ENCODE measurements at places on chromosomes 1 and 21.

GRCh38 chr1:210001751-210002150 is 63.7 kb downstream of the SYT14 start:
- H3K36me3 ChIP-seq: no peaks in the 10 kb centered on the region
- no peak overlapping the region for H3K4me3 ChIP-seq
- peaks cover 3% of the 10 kb centered on the region for H3K27me3 ChIP-seq

- peaks cover 21% of the 10 kb centered on the region for H3K27me3 ChIP-seq
- no peaks in the 10 kb centered on the region for H3K4me1 ChIP-seq
- no peak overlapping the region for H3K27ac ChIP-seq
- no peak for DNase-seq
- H3K4me3 ChIP-seq: no peak overlapping the region
- H3K36me3 ChIP-seq: no peaks in the 10 kb centered on the region
Measured at GRCh38 chr1:94253456-94254017, 16.2 kb upstream of the ARHGAP29 start.

DNA sequence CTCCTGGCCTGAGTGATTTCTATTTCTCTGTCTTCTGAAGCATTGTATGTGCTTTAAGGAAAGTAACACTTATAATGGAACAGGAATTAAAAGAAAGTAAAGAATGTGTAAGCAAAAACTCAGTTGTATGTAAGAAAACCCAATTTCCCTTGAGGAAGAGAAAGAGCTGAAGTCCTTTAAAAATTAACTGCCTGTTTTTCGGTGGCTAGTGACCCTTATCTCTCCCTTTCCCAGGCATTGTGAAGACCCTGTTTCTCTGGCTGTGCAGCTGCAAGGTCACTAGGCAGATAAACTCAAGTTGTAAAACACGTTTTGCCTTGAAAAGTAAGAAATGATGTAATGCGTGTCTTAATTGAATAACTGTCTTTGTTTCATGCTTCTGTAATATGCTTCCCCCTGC is 8.5 kb downstream of the MYOM3 start:
- no peak overlapping the region for H3K4me3 ChIP-seq
- no peaks in the 10 kb centered on the region for H3K4me1 ChIP-seq
- no peak overlapping the region for H3K27ac ChIP-seq
- peaks cover 3% of the 10 kb centered on the region for H3K27me3 ChIP-seq
- DNase-seq: no peak

DNA sequence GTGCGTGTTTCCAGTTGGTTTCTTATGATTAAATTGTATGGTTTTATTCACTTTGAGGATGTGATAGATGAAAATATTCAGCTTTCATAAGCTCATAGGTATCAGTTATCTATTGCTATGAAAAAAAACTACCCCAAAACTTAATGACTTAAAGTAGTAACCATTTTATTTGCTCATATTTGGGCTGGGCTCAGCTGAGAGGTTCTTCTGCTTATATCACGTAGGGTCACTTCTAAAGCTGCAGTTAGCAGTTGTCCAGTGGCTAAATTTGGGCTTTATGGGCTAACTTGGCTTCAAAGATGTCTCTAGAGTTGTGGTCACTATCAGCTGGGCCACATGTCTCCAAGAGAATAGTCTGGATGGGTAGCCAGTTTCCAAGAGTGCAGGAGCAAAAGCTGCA is 206.4 kb upstream of the LYPLAL1 start:
- no peaks in the 10 kb centered on the region for H3K4me1 ChIP-seq
- no peaks in the 10 kb centered on the region for H3K27me3 ChIP-seq
- DNase-seq: no peak
- no peak overlapping the region for H3K27ac ChIP-seq
- no peak overlapping the region for H3K4me3 ChIP-seq

- H3K36me3 ChIP-seq: no peaks in the 10 kb centered on the region
- peaks cover 5% of the 10 kb centered on the region for H3K27me3 ChIP-seq
- no peaks in the 10 kb centered on the region for H3K4me1 ChIP-seq
- DNase-seq: no peak
- H3K4me3 ChIP-seq: no peak overlapping the region
Measured at GRCh38 chr1:239922778-239923522, 168.7 kb upstream of the FMN2 start.

DNA sequence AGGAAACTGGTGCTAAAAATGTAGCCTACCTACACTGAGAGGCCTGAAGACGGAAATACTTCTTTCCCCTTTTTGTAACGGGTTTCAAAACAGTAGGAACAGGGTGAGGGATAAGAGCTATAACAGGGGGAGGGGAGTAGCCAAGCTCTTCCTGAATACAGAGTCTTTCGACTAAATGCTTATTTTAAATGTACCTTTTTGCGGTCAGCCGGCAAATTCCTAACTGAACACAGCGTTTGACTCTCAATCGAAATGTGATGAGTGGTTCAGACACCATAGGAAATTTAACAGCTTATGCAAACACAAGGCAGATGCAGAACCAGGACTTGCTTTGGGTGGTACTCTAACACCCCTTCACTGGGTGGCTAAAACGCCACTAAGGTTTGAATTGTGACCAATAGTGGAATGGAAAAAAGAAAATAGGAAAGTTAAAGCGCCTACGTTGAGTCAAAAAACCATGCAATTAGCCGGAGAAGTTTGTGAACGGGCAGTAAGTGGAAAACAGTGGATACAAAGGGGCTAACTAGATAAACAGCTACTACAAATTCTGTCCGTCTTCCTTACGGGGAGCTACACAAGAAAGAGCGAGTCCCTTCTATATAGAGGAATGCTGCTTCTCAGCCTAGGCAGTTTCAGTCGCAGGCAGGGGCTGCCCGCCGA is 1.7 kb downstream of the EGLN1 start:
- H3K36me3 ChIP-seq: no peaks in the 10 kb centered on the region
- H3K4me1 ChIP-seq: peaks cover 66% of the 10 kb centered on the region
- peak overlapping the region; percentile 91 for H3K4me3 ChIP-seq

DNA sequence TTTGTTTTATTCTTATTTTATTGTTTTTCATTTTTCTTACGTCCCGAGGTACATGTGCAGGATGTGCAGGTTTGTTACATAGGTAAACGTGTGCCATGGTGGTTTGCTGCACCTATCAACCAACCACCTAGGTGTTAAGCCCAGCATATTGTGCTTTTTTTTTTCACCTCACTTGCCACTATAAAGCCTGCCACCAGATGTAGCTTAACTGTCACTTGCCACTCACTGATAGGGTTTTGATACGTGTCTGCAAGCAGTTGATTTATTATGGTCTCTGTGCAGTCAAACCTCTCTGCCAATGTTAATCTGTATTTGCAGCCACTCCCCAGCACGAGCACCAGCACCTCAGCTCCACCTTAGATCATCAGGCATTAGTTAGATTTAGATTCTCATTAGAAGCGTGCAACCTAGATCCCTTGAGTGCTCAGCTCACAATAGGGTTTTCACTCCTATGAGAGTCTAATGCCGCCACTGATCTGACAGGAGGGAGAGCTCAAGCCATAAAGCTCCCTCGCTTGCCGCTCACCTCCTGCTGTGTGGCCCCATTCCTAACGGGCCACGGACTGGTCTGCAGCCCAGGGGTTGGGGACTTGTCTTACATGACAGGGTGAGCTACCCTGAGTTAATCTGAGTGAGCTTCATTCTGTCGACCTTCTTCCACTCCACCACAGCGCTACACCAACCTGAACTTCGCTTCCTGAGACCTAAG is 17.9 kb upstream of the ABCG1 start:
- peak; percentile 29 for DNase-seq
- peaks cover 34% of the 10 kb centered on the region for H3K4me1 ChIP-seq
- H3K27ac ChIP-seq: peak overlapping the region; percentile 71
- no peak overlapping the region for H3K4me3 ChIP-seq
- H3K27me3 ChIP-seq: no peaks in the 10 kb centered on the region

DNA sequence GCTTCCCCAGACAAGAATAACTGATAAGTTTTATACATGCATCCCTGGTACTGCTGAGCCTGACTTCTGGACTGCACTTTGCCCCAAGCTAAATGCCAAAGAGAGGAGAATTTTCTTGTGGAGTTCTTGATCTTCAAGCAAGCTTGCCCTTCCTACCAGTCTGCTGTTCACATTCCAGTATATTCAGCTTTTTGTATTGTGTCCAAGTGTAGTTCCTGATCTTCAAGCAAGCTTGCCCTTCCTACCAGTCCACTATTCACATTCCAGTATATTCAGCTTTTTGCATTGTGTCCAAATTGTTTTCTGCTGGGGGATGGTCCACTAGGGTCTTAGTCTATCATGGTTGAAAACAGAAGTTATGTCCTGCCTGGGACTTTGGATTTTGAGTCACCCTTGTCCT is 894 bp upstream of the TSEN15 start:
- H3K27me3 ChIP-seq: no peaks in the 10 kb centered on the region
- peak overlapping the region; percentile 87 for H3K27ac ChIP-seq
- H3K36me3 ChIP-seq: peaks cover 11% of the 10 kb centered on the region
- H3K4me3 ChIP-seq: peak overlapping the region; percentile 99
